ENCODE measurements at places on chromosomes 16 and 17.

- DNase-seq: peak; percentile 70
Measured at GRCh38 chr17:74842599-74843351, 16.9 kb downstream of the GRIN2C start.

DNA sequence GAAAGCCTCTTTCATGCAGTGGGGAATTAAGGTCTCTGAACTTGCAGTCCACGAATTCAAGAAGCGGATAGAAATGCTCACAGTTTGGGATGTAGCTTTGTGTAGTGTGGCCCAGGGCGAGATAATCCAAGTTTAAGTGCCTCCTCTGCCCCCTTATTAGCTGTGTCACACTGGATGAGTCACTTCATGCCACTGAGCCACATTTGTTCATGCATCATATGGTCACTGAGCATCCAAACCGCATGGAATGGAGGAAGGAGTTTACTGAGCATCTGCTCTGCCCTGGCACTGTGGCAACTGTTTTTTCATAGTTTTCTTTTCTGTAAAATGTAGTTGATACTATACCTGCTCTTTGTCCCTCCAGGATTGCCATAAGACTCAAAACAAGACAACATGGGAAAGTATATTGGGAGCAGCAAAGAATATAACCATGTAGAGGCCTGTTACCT, 15.1 kb upstream of the DHX8 start:
- no peak for DNase-seq

GRCh38 chr16:5736209-5736930, 638.8 kb upstream of the EEF2KMT start:
- DNase-seq: no peak

DNA sequence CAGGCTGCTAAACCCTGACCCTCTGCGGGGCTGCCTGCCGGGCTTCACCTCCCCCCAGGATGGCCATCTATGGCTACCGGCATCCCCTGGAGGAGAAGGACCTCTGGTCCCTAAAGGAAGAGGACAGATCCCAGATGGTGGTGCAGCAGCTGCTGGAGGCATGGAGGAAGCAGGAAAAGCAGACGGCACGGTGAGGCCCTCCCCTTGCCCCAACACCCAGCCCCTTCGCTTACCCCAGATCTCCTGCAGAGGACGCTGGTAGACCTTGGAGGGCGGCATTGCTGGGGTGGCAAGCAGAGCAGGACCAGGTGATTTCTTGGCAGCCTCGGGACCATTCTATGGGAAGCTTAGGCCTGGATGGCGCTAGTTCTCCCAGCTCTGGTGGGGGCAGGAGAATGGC, 24.5 kb downstream of the ABCC3 start:
- no peak for DNase-seq

DNA sequence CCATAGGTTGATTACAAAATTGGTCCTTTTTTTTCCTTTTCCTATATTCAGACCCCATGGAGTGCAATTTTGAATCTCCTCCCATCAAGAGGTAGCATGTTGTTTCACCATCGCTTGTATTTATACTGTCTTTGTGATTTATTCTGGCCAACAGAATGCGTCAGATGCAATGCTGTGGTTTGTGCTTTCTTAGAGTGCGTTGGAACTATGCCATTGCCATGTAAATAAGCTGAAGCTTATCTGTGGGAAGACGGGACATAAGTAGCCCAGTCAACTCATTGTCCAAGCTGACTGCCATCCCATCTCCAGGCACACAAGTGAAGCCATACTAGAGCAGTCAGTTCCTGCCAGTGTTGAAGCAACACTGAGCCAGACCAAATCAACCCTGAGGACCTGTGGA, 1339.3 kb upstream of the GOT2 start:
- DNase-seq: no peak

DNA sequence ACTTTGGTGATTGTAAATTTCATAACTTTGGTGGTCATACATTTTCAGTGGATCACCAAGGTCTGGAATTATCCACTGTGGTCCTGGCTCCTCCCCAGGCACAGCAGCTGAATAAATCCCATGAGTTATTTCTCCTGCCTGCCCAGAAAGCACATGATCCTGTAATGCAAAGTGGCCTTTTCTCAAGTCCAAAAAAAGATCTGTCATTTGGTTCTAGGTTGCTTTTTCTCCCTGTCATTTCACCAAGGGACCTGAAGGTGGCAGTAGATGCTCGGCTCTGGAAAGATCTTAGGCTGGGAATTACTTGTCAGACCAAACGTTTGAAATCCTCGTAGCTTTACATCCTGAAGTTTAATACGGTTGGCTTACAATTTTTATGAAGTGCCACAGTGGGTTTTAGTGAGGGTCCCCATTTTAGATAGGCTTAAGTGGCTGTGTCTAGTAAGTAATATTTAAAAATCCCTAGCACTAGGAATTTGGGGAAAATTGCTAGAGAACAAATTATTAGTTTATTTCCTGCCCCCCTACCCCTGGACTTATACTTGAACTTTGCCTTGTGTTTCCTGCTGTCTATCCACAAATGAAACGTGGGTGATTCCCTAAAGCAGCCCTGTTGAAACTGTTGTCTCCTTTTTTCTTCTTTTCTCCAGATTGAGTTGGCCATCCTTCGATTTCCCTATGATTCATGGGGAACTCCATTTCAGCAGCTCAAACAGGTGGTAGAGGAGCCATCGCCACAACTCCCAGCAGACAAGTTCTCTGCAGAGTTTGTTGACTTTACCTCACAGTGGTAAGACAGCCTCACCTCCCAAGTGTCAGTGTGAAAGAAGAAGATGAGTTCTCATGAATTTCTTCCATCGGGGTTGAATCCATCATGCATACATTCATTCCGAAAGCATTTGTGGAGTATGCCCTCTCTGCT, 111.7 kb downstream of the MAP2K6 start:
- peak; percentile 37 for DNase-seq

- DNase-seq: no peak
Measured at GRCh38 chr17:74833501-74834377, 25.9 kb downstream of the GRIN2C start.

DNA sequence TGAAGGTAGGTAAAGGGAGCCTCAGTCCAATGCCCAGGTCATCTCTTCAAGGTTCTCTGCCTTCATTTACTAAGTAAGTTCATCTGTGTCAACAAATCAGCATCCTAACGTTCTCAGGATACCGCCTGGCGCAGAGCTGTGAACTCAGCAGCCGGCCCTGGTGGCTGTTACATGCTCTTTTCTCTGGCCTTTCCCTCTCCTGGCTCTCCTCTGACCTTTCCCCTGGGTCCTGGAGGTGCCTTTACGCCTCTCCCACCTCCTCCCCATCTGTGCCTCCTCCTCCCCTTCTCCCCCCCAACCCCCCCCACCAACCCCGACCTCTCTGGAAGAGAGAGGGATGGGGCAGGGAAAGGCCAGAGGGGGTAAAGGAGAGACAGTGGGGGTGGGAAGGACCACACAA, 19.5 kb downstream of the COTL1 start:
- no peak for DNase-seq

DNA sequence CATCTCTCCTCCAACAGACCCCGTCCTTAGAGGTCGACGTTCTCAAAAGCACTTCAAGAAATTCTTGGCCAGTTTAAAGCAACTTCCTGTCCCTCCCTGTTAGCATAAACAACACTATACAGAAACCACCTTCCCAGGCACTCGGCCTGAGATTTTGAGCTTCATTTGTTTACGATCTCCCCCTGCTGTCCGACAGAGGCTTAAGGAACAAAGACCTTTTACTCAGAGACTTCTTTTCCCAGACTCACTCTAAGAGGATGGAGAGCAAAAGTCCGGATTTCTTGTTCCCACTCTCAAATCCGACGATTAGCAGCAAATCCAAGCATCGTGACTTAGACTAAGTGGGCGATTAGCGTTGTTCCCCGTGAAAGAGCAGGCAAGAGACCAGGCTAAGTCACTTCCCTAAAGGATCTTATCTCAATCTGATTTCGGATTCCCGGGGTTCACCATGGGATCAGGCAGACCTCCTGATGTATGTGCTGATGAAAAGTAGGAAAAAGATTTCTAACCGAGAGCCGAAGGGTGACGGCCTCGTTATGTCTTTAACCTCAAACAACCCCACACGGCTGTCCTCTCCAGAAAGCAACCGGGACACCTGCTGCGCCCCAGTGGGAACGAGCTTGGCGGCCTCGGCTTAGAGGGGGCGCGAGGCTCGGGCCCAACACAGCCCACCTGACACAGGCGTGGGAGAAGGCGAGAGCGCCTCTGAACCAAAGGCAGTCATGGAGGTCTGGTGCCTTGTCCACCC, 598 bp downstream of the INPP5K start:
- DNase-seq: peak; percentile 82

- DNase-seq: no peak
Measured at GRCh38 chr17:82956726-82957468, 117.1 kb upstream of the ZNF750 start.

DNA sequence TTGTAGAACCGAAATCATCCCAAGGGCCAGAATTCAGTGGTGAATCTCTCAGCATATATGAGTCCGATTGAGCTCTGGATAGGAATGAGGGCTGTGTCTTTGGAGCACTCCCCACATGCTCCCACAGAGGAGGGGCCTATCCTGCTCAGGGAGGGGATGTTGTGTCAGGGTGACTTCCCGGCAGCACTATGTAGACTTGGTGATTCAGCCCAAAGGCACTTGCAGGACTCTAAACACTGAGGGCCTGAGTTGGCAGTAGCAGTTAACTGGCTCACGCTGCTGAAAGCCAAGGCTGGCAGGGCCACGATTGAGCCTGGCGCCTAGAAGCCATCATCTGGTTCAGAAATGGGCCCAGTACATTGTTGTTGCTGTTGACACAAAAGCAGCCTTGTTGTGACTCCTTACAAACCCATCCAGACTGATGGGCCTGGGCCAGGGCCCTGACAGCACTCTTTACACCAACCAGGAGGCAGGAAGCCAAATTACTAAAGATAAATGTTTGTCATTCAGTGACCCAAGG, 31.9 kb downstream of the NMT1 start:
- DNase-seq: no peak

DNA sequence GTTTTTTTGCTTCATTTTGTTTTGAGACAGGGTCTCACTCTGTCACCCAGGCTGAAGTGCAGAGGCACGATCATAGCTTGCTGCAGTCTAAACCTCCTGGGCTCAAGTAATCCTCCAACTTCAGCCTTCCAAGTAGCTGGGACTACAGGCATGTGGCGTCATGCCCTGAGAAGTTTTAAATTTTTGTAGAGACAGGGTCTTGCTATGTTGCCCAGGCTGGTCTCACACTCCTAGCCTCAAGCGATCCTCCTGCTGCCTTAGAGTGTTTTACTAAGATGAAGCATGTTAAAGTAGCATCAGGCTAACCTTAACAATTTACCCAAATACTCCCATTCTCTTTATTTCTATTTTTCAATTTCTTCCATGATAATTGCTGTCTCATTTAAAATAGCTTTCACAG, 49.2 kb upstream of the CACNG3 start:
- no peak for DNase-seq

DNA sequence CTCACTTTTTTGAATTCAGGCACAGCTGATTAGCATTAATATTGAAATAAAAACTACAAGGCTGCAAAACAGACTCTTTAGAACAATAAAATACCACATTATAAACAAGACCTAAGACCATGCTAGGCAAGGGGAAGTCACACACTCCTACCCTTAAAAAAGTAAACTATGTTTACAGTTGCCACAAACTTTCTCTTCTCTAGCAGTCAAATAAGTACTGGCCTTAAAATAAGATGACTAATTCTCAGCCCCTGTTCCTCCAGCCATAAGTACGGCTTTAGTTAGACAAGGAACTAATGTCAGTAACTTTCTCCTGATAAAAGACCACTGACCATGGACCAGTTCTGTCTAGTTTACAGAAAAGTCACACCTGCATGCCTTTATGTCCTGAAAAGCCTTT, 19.5 kb upstream of the CPHXL start:
- DNase-seq: no peak

DNA sequence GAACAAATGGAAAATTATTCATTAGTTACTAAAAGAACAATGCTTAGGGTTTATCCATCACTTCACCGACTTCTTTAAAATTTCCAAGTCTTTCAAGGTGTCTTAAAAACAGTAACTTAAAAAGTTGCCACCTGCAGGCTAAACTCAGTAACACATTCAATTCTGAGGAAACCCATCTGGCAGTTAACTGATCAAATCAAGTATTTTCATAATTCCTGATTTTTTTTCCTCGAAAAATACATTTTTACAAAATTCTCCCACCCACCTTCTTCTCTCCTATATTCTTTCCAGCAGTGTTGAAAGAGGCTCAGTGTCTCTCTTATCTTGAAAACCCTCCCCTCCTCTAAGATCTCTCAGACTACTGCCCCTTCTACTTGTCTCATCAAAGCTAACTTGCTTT, 29.9 kb downstream of the PARN start:
- DNase-seq: peak; percentile 46

DNA sequence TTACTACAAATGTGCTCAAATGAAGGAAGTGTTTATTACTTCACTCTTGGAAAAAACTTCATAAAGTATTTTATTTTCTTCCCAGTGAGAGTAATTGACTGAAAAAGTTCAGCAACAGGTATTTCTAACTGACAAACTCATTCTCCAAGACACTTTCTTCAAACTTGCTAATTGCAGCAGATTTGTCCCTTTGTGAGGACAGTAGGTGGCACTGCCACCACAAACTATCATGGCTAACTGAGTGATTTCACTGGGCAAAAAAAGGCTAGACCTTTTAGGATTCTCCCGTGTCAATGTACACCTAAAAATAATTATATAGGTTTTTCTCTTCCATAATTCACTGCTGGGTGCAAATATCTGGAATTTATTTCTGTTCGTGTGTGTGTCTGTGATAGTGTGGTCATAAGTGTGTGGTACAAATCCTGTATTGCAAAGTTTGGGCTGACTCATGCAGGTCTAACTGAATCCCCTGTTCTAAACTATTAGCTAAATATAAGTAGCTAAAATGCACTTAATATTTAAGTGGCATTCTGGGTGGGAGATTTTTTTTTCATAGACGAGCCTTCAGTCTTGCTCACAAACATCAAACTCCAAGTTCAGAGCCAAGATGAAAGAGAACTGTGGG, 3.9 kb downstream of the HS3ST3A1 start:
- peak; percentile 16 for DNase-seq

DNA sequence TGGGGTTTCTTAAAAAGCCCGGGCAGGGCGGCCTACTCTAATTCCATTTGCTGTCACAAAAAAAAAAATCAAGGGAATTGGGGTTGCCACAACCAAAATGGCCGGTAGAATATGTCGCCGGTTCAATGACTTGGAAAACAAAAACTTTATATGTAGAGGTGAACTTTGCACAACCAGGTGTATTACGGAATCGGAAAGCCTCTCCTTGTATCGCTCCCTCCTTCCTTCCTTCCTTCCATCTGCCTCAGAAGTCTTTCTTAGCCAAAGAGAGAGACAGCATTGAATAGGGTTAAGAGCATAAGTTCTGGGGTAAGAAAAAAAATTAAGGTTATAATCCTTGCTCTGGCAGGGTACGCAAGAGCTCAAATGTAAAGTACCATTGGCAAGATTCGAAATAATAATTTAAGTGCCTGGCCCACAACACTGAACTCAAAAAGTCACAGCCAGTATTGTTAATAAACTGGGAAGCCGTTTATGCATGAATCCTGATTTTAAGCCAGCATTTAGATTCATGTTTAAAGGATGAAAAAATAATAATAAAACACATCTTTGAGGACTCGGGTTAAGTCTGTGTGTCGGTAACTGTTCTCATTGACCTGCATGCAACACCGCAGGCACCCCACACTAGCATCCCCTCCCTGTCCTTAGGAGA, 522 bp upstream of the GLG1 start:
- no peak for DNase-seq

- no peak for DNase-seq
Measured at GRCh38 chr16:49622084-49622390, 233.9 kb downstream of the ZNF423 start.

- peak; percentile 62 for DNase-seq
Measured at GRCh38 chr17:72118335-72119076, 2.3 kb upstream of the SOX9 start.

- DNase-seq: no peak
Measured at GRCh38 chr17:8649157-8650118, 18.9 kb upstream of the MYH10 start.
